Activated T-cell treated with anti-CD3 and anti-CD28 coated beads, Interleukin-2, amount 50 U/mL, for 72 hours (primary cell): ENCODE measurements at places on chromosomes 4 and X.

GRCh38 chr4:182513587-182514291 lies 270.5 kb downstream of the TENM3 start:
- no peak for DNase-seq

- no peak for DNase-seq
Observed at GRCh38 chr4:179465131-179465797, 2023.0 kb upstream of the AGA start.

- no peak for DNase-seq
Observed at GRCh38 chr4:140185412-140186081, 31.6 kb upstream of the MAML3 start.

GRCh38 chrX:125520029-125520428 lies 200.4 kb downstream of the TEX13C start:
- no peak for DNase-seq

DNA sequence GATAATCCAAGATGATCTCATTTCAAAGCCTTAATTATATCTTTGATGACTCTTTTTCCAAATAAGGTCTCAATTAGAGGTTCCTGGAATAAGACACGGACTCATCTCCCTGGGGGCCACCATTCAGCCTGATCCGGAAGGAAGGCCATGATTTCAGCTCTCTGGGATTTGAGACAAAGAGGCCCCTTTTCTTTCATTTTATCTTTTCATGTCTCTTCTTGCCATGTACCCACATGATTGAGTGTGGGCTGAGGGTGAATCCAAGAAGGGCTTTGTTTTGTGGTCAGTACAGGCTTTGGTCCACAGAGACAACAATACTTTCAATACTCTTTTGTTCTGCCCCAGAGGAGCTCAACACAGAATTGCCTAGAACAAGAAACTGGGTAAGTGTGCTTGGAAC lies 261.2 kb downstream of the TRIML1 start:
- no peak for DNase-seq

DNA sequence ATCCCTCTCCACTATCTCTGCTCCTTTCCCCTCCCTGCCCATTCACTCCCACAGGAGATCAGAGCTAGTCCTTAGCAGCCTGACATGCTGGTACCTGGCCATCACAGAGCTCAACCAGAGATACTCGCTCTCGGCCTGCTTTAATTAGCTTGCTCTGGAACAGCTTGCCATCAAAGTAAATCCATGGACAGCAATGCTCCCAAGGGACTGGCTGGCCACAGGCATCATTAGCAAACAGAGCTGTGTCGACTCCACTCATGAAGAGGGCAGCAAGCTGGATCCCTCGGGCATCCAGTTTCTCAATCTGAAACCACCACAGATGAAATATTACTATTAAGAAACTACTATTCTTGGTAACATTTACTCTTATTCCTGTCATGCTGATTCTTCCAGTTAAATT lies 43.4 kb upstream of the PHF8 start:
- DNase-seq = no peak

DNA sequence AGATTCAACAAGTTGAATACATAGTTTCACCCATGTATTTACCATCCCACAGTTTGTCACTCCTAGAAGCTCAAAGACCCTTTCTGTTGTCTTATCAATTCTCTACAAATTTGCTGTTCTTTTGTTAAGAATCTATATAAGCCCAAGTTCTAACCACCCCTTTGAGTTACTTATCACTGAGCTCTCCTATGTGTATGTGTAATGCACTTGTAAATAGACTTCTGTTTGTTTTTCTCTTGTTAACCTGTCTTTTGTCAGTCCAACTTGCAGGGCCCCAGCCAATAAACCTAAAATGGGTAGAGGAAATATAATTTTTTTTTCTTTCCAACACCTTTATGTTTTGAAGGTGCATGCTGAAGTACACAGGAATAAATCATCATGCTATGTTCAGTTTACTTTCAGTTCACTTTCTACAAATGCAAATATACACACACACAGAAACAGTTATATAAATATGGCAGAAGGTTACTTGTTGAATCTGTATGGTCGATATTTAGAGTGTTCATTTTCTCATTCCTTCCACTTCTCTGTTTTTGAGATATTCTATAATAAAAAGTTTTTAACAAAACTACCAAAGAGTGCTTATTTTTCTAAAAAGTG lies 22.3 kb upstream of the CLOCK start:
- no peak for DNase-seq
